HCT116 (cell line): ENCODE measurements at places on chromosomes 5 and 9.

- no peaks in the 10 kb centered on the region for H3K4me1 ChIP-seq
- no peak overlapping the region for H3K4me3 ChIP-seq
- no peak overlapping the region for H3K27ac ChIP-seq
- DNase-seq: no peak
- H3K36me3 ChIP-seq: no peaks in the 10 kb centered on the region
Measured at GRCh38 chr9:75053869-75054268, 25.8 kb upstream of the CARNMT1 start.

- H3K27ac ChIP-seq: no peak overlapping the region
- H3K4me1 ChIP-seq: no peaks in the 10 kb centered on the region
- no peak overlapping the region for H3K4me3 ChIP-seq
Measured at GRCh38 chr5:103033696-103034095, 86.2 kb downstream of the GIN1 start.

DNA sequence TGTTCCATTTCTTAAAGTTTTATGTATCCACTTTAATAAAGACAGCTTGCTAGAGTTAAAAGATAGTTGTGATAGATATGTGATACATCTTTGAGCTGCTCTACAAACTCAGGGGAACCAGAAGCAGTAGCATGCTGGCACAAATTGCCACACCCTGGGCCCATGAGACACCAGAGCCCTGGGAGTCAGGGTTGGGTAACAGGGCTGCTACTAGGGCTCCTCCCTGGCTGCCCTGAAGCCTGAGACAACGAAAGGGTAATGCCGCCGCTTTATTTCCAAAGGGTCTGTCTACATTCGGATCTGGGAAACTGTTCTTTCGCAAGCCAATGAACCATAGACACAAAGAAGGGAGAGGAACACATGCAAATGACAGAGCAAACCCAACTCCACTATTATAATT is 29.2 kb downstream of the PTPN3 start:
- H3K4me3 ChIP-seq: no peak overlapping the region

DNA sequence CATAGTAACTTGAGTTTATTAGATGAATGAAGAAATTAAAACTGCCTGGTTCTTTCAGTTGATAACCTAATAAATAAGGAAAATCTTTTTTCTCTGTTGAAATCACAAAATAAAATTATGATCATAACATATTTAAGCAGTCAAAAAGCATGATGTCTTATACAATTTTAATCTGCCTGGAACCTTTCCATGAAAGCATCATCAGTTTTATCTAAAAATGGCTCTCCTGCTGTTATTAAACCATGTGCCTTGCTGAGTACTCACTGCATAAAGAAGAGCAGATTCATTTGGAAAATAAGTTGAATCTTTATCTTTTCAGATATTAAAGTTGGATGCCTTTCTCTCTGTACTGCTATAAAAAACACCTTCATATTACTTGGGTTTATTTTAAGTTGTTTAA is 148.8 kb downstream of the SLC24A2 start:
- H3K27me3 ChIP-seq: peaks cover 29% of the 10 kb centered on the region
- no peak for DNase-seq
- no peak overlapping the region for H3K27ac ChIP-seq
- H3K4me3 ChIP-seq: no peak overlapping the region
- H3K36me3 ChIP-seq: no peaks in the 10 kb centered on the region
- H3K4me1 ChIP-seq: no peaks in the 10 kb centered on the region
